Right lung (tissue), 10 donors: ENCODE measurements at places on chromosomes 7 and 10. TPM values are rescaled to one million over a fixed set of nuclear protein-coding genes. Genes with fewer than 3 reads are reported as not detected.

- DNase-seq: no peak
These were observed 47.0 kb downstream of the TBATA start for GRCh38 chr10:70738006-70738760.

DNA sequence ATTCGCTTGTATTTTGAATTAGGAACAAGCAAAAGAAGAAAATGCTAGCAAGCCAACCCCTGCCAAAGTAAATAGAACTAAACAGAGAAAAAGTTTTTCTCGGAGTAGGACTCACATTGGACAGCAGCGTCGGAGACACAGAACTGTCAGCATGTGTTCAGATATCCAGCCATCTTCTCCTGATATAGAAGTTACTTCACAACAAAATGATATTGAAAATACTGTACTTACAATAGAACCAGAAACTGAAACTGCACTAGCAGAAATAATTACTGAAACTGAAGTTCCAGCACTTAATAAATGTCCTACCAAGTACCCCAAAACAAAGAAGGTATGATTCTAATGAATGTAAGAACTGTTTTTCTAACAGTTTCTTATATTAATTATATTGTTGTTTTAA, 87.9 kb downstream of the KMT2E start:
- DNase-seq: no peak

DNA sequence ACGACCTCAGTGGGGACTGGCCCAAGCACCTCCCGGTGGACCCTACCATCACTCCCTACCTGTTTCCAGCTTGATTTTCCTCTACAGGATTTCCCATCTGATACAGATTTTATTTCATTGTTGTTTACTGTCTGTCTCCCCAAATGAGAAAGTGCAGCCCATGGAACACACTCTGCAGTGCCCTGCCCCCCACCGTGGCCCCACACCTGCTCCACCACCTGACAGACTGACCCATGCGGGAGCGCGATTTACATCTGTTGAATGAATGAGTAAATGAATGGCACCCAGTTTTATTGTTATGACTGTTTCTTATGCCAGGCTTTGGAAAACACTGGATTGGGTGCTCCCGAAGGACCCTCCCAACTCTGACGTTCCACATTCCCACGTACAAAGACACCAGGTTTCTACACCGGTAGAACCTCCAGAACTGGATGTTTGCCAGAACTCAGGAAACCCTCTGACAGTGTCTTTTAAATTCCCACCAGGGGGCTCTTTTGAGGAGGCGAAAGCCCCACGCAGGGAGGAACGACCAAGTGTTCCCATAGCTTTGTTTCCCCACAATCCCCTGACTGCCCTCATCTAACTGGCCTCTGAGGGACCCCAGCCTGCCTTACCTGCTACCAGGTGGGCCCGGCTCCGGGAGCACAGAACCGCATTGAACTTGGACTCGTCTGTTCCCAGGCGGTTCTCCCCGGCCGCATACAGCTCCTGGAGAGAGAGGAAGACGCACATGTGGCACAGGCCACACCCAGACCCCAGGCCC, 29.0 kb downstream of the PLAC9 start:
- no peak for DNase-seq

DNA sequence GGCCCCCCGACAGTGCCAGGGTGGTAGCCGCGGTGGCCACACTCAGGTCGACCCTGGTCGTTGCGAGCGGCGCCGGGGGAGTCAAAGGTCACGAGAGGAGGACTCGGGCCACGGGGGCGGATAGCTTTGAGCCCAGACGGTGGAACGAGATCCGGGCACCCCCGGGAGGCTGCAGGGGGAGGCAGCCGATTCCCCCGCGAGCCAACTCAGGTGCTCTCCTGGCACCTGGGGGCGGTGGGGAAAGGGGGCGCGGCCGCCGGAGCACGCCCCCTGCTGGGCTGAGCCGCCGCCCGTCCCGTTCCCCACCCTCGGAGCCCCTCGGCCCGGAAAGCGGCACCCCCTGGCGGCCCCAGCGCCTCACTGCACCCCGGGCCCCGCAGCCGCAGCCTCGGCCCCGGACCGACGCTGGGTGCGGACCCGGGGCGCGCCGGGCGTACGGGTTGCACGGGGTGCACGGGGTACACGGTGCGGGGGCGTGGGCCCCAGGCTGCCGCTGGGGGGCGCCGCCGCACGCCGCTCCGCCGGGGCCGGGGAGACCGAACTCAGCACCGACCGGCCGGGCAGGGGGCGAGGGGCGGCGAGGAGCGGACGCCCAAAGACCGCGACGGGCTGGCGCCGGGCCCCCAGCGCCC, 521 bp upstream of the NYAP1 start:
- peak; percentile 60 for DNase-seq

- no peak for DNase-seq
These were observed 49.4 kb downstream of the CXCL12 start for GRCh38 chr10:44335330-44336021.

DNA sequence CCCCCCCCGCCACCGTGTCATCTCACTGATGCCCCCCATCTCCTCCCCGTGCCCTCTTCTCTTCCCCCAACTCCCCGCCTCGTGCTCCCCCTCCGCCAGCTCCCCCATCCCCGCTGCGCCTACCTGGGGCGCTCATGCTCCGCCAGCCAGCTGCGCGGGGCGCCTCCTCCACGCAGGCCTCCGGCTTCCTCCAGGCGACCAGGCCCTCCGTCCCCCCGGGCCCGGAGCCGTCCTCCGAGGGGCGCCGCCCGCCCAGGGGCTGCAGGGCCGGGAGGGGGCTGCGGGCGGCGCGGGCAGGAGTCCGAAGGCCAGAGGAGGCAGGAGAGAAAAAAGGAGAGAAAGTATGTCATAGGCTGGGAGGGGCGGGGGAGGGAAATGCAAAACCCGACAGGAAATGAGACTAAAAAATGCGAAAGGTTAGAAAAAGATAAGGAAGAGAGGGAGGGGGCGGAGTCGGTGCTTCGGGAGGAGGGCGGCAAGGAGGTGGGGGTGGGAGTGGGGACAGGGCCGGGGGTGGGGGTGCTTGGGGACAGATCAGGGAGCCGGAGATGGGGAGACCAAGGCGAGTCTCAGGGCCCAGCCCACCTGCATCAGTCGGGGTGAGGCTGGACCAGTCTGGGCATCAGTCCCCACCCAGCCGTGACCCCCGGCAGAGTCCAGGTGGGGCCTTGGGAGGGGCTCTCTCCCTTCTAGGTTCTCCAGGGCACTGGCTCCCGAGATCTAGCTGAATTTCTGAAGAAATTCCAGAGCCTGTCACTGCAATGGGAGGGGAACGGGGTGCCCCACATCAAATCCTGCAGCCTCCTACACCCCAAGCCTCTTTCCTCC, at the start of gene CARD11:
Gene CARD11 (minus strand): TSS at position 324 of the 828 bp plus-strand sequence. CDS start 85,361 bp downstream, outside the sequence.
- DNase-seq: no peak

DNA sequence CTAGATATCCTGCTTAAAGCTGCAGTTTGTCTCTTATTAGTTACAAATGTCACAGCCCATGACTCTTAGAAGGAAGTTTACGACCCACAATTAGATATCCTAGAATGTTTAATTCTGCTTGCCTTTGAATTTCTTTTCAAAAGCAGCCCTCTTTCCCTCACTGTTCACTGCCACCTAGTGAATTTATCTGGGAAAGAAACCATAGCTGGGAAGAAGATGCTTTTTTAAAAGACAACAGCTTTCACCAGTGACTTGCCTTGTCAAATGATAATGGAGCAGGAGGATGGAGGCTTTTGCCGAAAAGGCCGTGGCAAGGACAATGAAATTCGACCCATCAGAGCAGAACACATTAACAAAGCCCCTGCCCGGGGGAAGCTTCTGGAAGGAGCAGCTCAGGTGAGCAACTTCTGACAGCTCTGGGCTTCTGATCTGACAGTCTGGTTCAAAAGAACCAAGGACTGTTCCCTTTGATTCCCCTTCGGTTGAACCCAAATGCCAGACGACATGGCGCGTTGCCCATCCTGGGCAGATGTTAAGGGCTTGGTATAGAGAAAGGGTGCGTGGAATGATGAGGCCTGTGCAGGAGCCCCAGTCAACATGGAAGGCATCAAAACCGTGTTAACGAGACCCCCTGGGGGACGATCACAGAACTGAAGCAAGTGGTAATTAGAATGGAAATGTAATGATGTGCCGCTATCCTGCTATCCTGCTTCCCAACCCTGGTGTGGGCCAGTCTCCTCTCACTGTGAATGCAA, 236.8 kb downstream of the FRMD4A start:
- DNase-seq: peak; percentile 55

DNA sequence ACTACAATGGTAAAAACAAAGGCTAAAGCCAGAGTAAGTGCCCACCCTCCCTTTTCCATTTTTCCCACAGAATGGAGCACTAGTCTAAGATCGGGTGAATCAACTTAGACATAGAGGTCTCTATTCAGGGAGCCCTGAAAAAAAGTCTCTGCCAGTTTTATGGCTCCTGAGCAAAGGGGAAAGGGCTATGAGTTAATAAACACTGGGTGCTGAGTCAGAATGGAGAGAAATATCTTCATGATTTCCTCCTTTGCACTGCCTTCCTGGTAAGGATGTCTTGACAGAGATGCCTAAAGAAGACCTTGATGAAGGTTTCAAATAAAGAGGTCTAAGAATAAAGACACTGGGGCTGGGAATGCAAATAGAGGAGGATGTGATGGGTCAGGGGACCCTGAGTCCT, 607.4 kb upstream of the MBL2 start:
- DNase-seq: no peak

GRCh38 chr7:48074204-48074654, 14.8 kb upstream of the UPP1 start:
- no peak for DNase-seq

GRCh38 chr7:130926001-130926691, 192.1 kb upstream of the KLF14 start:
- DNase-seq: no peak

DNA sequence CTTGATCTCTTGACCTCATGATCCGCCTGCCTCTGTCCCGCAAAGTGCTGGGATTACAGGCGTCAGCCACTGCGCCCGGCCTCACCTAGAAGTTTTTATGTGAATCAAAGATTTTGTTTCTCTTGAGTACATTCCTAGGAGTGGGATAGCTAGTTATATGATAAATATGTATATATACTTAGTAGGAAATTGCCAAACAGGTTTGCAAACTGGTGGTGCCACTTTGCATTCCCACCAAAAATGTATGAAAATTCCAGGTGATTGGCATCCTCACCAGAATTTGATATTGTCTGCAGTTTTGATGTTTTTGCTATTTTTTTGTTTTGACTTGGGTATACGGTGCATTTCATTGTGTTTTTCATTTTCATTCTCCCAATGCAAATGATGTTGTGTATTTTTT, 86.8 kb downstream of the NOD1 start:
- DNase-seq: no peak

DNA sequence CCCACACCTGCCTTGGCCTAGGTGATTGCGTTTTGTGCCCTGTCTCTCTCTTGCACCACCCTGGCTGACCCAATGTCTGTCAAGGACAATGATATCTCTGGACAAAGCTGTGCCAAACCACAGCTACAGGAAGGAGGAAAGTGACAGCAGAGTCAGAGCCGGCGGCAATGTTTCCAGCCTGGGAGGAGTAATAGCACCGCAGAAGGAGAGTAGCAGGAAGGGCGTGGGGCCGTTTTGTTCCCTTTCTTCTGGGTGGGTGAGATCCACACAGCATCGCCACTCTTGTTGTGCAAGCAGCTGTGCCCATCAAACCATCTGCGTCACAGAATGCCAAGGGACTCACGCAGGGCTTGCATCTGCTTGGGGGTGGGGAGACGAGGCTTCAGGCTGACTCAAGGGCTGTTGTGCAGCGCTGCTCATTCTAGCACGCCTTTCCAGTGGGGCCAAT, 341.6 kb upstream of the AUTS2 start:
- no peak for DNase-seq

DNA sequence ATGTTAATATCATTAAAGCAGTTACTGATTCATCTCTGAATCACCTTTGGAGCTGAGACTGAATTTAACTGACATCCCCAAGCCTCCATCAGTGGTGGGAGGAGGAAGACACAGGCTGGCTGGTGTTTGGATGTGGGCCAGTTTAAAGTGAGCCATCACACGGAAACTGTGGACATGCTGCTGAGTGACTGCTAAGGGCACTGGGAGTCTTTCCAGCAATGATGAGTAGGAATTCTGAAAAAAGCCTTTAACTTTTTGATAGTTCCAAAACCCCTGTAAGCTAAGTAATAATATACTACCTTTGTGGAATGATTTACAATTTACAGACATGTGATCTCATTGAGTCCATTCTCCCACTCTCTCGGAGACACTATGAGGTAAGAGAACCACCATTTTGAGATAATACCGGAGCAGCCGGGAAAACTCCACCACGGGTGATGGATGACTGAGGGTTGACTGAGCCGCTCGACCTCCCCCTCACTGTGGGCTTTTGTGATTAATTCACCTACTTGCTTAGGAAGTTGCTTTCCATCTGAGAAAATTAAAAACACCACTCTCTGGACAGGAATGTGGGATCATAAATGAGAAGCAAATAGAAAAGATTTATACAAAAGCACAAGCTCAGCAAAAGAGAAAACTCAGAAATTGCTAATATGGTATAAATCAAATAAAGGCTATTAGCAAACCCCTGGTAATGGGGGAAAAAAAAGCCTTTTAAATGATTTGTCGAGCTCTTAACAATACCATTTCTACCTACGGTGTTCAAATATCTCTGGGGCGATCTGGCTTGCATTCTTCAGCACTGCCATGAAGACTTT, 194.8 kb downstream of the FANK1 start:
- DNase-seq: no peak

DNA sequence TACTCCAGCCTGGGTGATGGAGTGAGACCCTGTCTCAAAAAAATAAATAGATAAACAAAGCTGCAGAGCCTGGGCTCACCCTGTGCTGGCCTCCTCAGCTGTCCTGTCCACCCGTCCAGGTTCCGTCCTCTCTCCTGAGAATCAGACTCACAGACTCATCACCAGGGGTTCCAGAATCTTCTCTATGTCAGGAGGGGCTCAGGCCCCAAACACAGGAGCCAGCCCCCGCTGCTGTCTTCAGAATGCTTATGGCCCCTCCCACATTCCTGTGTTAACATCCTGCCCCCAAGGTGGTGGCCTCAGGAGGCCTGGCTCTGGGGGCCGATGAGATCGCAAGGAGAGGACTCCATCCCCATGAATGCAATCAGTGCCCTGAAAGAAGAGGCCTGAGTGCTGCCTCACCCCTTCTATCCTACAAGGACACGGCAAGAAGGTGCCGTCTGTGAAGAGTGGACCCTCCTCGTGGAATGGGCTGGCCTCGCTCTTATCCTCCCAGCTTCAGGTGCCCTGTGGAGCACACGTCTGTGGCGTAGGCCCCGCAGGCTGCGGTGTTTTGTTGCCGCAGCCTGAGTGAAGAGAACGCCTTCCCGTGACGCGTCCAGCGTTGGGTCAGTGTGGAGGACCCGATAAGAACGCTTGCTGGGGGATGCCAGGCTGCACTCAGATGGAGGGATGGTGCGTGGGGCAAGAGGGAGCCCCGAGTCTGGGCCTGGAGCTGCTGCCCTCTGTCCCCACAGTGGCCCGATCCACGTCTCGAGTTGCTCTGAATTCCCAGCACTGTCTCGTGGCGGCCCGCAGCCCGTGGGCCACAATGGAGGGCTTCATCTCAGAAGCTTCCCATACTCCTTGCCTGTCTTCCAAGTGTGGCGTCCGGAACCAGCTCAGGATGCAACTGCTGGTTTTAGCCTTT, 77.1 kb downstream of the INPP5A start:
- no peak for DNase-seq

GRCh38 chr7:31051598-31052486, at the start of gene ADCYAP1R1:
TSS of gene ADCYAP1R1 (plus strand) at chr7:31052308. CDS start at chr7:31063265, 10,957 bp downstream.
- peak; percentile 23 for DNase-seq

Gene PLXNA4
- polyA plus RNA-seq: 1.9 TPM

Gene ADCY1
- polyA plus RNA-seq: 1.9 TPM

Gene CYP2E1
- polyA plus RNA-seq: 2.0 TPM

Gene SORCS1
- 0.24 TPM for polyA plus RNA-seq

Gene ALOX5
- polyA plus RNA-seq: 1.8 TPM

Gene ATRNL1
- polyA plus RNA-seq: 4.4 TPM
